ENCODE measurements at places on chromosomes 2 and 18. TPM values are rescaled to one million over a fixed set of nuclear protein-coding genes. Genes with fewer than 3 reads are reported as not detected.

The STARD6 gene
- not detected for total RNA-seq

The IL1RN gene
- not detected for total RNA-seq

The LCT gene
- under 0.01 TPM for total RNA-seq

The COL4A4 gene
- total RNA-seq, result 0.36 TPM

The PTH2R gene
- total RNA-seq, result under 0.01 TPM

GRCh38 chr2:121132054-121132761, 152.8 kb downstream of the TFCP2L1 start:
- H3K36me3 ChIP-seq, result no peaks in the 10 kb centered on the region
- no peak overlapping the region for H3K27ac ChIP-seq
- peaks cover 8% of the 10 kb centered on the region for H3K27me3 ChIP-seq

GRCh38 chr2:205845446-205845845, 163.1 kb downstream of the NRP2 start:
- no peak overlapping the region for H3K27ac ChIP-seq
- no peaks in the 10 kb centered on the region for H3K4me1 ChIP-seq
- peaks cover 8% of the 10 kb centered on the region for H3K27me3 ChIP-seq
- H3K36me3 ChIP-seq, result no peaks in the 10 kb centered on the region
- H3K4me3 ChIP-seq, result no peak overlapping the region

GRCh38 chr2:206832873-206833272, 67.5 kb downstream of the FASTKD2 start:
- no peaks in the 10 kb centered on the region for H3K36me3 ChIP-seq
- H3K4me3 ChIP-seq, result no peak overlapping the region
- no peaks in the 10 kb centered on the region for H3K4me1 ChIP-seq
- H3K27ac ChIP-seq, result no peak overlapping the region
- no peak for DNase-seq

- no peaks in the 10 kb centered on the region for H3K36me3 ChIP-seq
- DNase-seq, result no peak
- no peak overlapping the region for H3K4me3 ChIP-seq
- H3K4me1 ChIP-seq, result no peaks in the 10 kb centered on the region
Observed at GRCh38 chr2:14713248-14713647, 80.7 kb downstream of the LRATD1 start.

GRCh38 chr2:180325416-180326120, 318.5 kb upstream of the CWC22 start:
- no peaks in the 10 kb centered on the region for H3K27me3 ChIP-seq
- DNase-seq, result no peak
- no peaks in the 10 kb centered on the region for H3K36me3 ChIP-seq
- H3K4me3 ChIP-seq, result no peak overlapping the region
- no peak overlapping the region for H3K27ac ChIP-seq

GRCh38 chr2:16644221-16644925, 21.3 kb downstream of the CYRIA start:
- H3K27me3 ChIP-seq, result no peaks in the 10 kb centered on the region
- peaks cover 2% of the 10 kb centered on the region for H3K4me1 ChIP-seq
- no peaks in the 10 kb centered on the region for H3K36me3 ChIP-seq
- no peak overlapping the region for H3K27ac ChIP-seq
- H3K4me3 ChIP-seq, result no peak overlapping the region

DNA sequence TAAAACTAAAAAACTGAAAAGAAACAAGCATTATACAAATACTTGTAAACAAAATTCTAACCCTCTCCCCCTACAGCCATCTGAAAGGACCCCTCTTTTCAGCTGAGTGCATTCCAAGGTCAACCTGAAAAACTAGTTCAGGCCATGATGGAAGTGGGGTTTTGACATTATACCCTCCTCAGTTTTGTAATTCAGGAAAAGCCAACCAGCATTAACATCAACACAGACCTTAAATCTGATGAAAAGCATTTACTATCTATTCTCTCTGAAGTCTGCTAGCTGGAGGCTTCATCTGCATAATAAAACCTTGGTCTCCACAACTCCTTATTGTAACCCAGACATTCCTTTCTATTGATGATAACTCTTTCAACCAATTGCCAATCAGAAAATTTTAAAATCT, 302.2 kb downstream of the CNTNAP5 start:
- no peaks in the 10 kb centered on the region for H3K27me3 ChIP-seq
- H3K4me1 ChIP-seq, result no peaks in the 10 kb centered on the region
- no peaks in the 10 kb centered on the region for H3K36me3 ChIP-seq
- DNase-seq, result no peak
- H3K4me3 ChIP-seq, result no peak overlapping the region
- no peak overlapping the region for H3K27ac ChIP-seq

DNA sequence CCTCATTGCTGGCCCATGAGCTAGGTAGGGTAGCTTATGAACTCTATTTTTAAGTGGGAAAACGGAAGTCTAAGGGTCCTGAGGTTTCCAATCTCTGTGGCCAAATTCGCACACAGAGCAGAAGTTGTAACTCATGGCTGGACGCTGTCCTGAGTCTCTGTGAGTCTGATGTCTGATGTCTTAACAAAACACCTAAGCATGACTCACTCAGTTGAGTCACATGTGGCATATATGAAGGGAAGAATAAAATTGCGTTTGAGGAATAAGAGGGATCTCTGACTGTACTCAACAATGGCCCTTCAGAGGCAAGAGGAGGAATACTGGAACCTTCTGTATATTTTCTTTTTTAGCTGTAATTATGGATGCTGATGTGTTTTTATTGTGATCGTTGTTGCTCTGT, 569.7 kb downstream of the RIT2 start:
- H3K27me3 ChIP-seq, result no peaks in the 10 kb centered on the region
- peak; percentile 45 for DNase-seq
- no peaks in the 10 kb centered on the region for H3K36me3 ChIP-seq
- no peak overlapping the region for H3K27ac ChIP-seq
- no peaks in the 10 kb centered on the region for H3K4me1 ChIP-seq

DNA sequence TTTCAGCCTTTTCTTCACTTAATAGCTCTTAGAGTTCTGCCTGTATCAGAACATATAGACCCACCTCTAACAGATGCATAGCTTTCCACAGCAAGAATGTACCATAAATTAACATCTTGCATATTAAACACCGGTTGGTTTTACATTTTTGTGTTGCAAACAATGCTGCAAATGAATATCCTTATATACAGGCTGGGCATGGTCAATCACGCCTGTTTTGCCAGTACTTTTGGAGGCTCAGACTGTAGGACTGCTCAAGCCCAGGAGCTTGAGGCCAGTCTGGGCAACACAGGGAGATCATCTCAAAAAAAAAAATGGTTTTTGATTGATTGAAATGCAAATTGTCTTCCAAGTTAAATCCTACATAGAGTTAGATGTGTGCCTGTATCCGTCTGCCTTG, 1.5 kb upstream of the LCT start:
- peaks cover 34% of the 10 kb centered on the region for H3K4me1 ChIP-seq
- H3K27ac ChIP-seq, result no peak overlapping the region
- H3K27me3 ChIP-seq, result no peaks in the 10 kb centered on the region
- peaks cover 4% of the 10 kb centered on the region for H3K36me3 ChIP-seq
- DNase-seq, result no peak

- H3K27me3 ChIP-seq, result no peaks in the 10 kb centered on the region
- H3K4me1 ChIP-seq, result no peaks in the 10 kb centered on the region
- DNase-seq, result no peak
- H3K27ac ChIP-seq, result no peak overlapping the region
Observed at GRCh38 chr18:73835656-73836364, 311.8 kb downstream of the FBXO15 start.

GRCh38 chr2:205741256-205741978, 59.1 kb downstream of the NRP2 start:
- no peaks in the 10 kb centered on the region for H3K27me3 ChIP-seq
- H3K4me3 ChIP-seq, result no peak overlapping the region
- no peak overlapping the region for H3K27ac ChIP-seq
- H3K36me3 ChIP-seq, result peaks cover 93% of the 10 kb centered on the region
- DNase-seq, result no peak
- H3K4me1 ChIP-seq, result no peaks in the 10 kb centered on the region

GRCh38 chr2:234110219-234110618, 59.7 kb downstream of the SPP2 start:
- no peak overlapping the region for H3K27ac ChIP-seq
- no peak for DNase-seq
- peaks cover 9% of the 10 kb centered on the region for H3K4me1 ChIP-seq
- no peaks in the 10 kb centered on the region for H3K27me3 ChIP-seq

DNA sequence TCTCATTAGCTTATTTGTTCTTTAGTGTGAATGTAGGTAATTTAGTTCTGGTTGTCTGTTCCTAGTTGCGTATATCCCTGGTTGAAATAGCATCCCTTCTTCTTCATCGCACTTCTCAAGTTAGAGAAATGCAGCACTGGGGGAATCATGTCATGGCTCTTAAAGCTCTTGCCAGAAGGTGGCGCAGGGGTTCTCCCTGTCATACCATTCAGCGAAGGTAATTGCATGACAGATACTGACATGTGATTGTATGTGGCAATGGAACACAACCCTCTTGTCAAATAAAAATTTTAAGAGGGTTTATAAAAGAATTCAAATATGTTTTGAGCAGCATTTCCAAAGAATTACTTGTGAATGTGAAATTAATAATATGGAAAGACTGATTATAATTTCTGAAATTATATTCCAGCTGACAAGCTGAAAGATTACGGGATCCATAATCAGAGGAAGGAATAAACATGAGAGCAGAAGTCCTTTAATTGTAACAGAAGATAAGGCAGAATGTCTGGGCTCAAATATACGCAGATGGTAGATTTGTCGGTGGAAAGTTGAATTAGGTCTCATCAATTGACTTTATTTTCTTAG, 411.7 kb downstream of the DSEL start:
- no peaks in the 10 kb centered on the region for H3K36me3 ChIP-seq
- DNase-seq, result no peak

GRCh38 chr18:33239298-33239697, 201.2 kb downstream of the CCDC178 start:
- no peaks in the 10 kb centered on the region for H3K36me3 ChIP-seq
- H3K27me3 ChIP-seq, result no peaks in the 10 kb centered on the region
- no peaks in the 10 kb centered on the region for H3K4me1 ChIP-seq
- no peak overlapping the region for H3K27ac ChIP-seq
- H3K4me3 ChIP-seq, result no peak overlapping the region

Measured in osteoblast (primary cell).